ENCODE measurements at places on chromosomes 6 and 20.

DNA sequence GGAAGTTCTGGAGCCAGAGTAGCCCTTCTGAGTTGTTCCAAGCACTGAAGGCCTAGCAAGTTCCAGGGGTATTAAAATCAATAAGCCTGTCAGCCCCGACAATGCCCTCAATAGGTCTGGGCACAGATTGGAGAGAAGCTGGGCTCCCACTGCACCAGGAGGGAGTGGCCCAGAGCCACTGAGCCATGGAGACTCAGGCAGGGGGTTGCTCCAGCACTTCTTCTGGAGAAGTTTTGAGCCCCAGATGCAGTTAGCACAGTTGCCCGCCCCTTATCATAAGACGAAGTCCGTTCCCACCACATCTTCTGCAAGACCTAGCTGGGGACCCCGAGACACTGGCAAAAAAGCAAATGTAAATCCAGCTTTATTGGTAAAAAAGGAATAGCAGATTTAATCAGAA lies 13.0 kb downstream of the DEFB132 start:
- DNase-seq = no peak

GRCh38 chr6:143097224-143097795 lies 36.6 kb downstream of the AIG1 start:
- DNase-seq = no peak

- DNase-seq = no peak
Measured at GRCh38 chr20:37102571-37102970, 6.8 kb upstream of the RBL1 start.

GRCh38 chr20:10680571-10680970 lies 6.8 kb upstream of the JAG1 start:
- no peak for DNase-seq

GRCh38 chr6:1380625-1381427 lies 8.6 kb upstream of the FOXF2 start:
- DNase-seq = no peak

DNA sequence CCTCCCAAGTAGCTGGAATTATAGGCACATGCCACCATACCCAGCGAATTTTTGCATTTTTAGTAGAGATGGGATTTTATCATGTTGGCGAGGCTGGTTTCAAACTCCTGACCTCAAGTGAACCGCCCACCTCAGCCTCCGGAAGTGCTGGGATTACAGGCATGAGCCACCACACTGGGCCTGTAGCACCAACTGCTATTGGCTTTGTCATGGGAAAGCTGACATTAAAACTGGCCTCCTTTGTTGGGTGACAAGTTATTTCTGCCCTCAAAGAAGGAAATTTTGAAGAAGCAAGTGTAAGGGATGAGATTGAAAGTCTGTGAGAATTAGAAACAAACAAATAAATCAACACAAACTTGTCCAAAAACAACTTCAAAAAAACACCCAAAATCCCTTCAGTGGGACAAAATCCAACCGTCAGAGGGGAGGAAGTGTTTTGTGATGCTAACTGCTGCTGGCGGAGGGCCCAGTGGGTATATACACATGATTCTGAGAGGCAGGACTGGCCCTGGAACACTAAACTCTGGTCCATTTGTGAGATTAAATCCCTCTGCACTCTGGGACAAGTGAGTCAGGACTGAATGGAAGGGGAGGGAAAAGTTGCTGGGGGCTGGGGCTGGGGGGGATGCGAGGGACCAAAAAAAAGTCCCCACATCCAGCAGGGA lies 87.5 kb upstream of the NAA20 start:
- no peak for DNase-seq

GRCh38 chr6:39266375-39266774 lies 37.1 kb upstream of the KCNK5 start:
- no peak for DNase-seq

DNA sequence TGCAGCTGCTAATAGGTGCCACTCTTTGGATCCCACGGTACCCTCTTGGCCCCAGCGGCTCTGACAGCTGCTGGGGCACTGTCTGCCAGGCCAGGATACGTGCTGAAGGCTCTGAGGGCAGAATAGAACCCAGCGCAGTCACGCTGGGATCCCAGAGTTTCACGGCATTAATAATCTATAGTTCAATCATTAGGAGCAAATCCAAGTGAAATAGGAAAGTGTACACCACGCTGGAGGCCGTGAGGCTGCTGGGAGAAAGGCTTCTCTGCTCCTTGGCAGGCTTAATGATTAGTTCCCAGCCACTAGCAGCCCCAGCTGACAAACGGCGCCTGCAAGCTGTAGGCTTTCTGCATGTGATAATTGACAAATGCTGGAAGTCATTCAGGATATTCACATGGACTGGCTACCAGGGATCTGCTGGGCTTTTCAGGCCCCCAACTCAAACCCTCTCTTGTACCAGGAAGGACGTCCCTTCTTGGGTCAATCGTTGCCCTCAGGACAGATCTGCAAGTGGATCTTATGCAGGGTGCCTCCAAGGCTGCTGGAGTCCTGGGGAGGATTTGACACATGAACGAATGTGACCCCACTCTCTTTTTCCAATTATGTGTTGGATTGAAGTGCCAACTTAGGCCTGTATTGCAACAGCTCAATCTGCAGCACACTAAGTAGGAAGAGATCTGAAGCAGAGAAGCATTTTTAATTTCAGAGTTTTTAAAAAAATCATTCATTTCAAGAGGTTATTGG lies 50.1 kb upstream of the INSM1 start:
- DNase-seq = no peak

GRCh38 chr6:26216359-26216885 lies 129.2 kb downstream of the HFE start:
- DNase-seq = no peak

DNA sequence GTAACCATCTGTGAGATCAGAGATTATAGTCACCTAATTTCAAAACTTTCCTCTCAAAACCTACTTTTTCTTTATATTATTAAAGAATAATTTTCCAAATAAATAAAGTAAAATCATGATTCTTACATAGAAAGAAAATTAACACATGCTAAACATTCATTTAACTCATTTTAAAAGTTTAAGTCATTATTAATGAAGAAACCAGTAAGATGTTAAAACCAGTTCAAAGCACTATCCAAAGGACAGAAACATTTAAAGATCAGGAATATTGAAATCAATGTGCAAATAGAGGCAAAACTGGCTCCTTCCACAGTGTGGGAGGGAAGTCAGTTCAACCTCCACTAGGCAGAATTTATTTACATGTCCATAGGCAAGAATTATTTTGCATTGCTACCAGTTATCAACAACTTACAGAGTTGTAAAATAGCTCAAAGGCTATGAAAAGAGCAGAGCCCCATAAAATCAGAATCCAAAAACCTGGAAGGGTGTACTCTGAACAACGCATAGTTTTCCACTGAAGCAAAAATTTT lies 146.9 kb downstream of the KHDC1L start:
- no peak for DNase-seq

- no peak for DNase-seq
Measured at GRCh38 chr6:4666886-4667513, 109.2 kb upstream of the CDYL start.

- DNase-seq = no peak
Measured at GRCh38 chr6:37304766-37305165, 46.8 kb upstream of the TMEM217 start.

DNA sequence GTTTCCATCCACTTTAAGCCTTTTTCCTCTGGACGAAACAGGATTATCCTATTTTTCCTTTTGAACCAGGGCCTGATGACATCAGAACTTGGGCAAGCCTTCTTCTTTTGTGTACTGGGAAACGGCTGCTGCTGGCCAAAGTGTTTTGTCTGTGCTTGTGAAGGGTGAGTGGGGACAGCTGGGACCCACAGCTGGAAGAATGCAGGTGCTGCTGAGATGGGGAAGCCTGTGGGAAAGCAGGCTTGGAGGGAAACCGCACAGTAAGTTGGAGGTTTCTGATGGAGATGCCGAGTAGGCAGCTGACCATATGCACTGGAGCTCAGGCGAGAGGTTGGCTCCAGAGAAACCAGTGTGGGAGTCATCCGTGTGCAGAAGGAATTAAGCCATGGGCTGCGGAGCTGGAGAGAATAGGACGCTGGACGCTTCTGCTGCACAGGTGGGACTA lies 8.5 kb upstream of the PSMG4 start:
- no peak for DNase-seq

DNA sequence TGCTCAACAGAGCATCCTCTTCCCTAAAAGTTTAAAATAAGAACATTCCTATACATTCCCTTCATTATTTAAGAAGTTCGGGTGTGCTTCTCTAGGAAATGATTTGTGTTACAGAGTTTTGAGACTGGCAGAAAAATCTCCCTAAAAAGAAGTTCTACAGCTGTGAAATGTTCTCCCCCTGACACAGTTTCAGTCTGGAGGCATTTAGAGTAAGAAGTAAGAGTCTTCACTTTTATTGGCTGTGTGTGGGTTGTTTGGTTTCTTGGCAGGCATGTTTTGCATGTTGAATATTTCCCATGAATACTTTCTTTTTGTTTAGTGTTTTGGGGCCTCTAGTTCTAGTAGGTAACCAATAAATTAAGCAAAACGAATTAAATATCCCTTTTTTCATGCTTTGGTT lies 195.9 kb downstream of the TENT5A start:
- DNase-seq = no peak

DNA sequence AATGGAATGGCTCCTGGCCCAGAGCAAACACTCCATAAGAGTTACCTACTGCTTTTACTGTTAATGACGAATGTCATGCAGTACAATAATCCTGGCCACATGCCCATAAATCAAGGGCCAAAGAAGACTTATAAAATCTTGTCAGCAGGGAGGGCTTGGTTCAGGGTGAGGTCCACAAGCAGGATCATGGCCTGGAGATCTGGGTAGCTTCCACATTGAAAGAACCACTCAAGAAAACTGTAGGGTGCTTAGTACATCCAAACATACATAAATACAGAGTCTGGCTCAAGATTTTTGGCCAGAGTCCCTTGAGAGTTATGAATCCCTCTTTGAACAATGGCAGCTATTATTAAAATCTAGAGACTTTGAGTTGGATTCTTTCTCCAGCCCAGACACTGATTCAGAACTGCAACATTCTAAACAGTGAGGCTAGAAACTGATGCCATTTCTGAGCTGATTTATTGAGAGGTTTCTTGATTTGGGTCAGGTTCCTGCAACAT lies 188.7 kb downstream of the CDC5L start:
- DNase-seq = no peak

GRCh38 chr20:51758978-51759544 lies 9.1 kb downstream of the ATP9A start:
- no peak for DNase-seq

GRCh38 chr6:165616116-165616515 lies 46.9 kb downstream of the PDE10A start:
- DNase-seq = no peak

DNA sequence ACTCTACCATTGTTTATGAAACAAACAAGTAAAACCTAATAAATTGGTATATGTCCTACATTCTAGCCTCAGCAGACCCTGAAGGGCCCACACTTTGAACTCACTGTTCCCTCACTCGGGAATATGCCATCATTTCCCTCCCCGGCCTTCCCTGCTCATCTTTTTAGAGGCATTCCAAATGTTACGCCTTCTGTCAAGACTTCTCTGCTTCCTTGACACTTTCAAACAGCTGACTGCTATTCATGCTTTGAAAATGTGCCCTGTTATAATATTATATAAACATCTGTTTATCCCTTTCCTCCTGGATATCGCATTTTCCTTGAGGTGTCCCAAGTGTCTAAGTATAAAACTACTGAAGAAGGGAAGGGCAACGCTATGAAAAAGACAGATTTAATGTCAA lies 249.5 kb upstream of the THEMIS start:
- DNase-seq = no peak

Measured in stimulated activated CD4-positive, alpha-beta T cell treated with anti-CD3 and anti-CD28 coated beads, TNF-alpha, amount 100 ng/mL, for 1 hour (primary cell).